ENCODE measurements at places on chromosomes 1 and 21.

DNA sequence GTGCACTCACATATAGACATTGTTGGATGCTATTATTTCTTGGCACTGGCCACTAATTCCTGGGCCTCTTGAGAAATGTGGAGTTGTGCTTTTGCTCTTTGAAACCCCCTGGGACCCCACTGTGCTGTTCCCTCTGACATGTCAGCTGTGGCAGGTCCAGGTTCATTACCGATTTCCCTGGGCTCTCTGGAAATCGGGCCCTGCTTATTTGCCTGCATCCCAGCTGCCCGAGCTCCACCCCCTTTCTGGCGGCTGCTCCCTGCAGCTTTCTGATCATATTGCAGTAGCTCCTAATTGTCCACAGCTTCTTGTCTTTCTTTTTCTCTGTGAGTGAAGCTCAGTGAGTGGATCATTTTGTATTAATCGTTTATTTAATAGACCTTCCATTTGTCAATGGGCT is 183.7 kb upstream of the FAM78B start:
- no peak for DNase-seq

- DNase-seq, result no peak
Observed at GRCh38 chr1:232872738-232873137, 67.5 kb downstream of the MAP10 start.

- DNase-seq, result no peak
Observed at GRCh38 chr1:42165511-42166210, 1.1 kb upstream of the GUCA2A start.

DNA sequence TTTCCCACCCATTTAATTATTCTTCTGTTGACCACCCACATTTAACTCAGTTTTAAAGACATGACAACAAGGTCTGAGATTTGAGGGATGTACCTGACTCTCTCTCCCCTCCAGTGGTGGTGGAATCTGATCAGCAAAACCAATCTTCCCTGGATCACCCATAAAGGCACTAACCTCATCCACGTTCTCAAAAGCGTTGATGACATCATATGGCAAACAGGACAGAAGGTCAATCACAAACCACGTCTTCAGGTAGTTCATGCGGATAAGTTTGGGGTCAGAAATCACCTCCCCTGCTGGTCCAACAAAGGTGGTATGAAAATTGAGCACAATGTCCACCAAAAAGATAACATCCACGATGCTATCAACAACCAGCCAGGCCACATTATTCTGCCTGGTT is 115.3 kb downstream of the KCNH1 start:
- DNase-seq, result no peak

GRCh38 chr21:22554690-22555316 is 1556.6 kb downstream of the NCAM2 start:
- DNase-seq, result no peak

DNA sequence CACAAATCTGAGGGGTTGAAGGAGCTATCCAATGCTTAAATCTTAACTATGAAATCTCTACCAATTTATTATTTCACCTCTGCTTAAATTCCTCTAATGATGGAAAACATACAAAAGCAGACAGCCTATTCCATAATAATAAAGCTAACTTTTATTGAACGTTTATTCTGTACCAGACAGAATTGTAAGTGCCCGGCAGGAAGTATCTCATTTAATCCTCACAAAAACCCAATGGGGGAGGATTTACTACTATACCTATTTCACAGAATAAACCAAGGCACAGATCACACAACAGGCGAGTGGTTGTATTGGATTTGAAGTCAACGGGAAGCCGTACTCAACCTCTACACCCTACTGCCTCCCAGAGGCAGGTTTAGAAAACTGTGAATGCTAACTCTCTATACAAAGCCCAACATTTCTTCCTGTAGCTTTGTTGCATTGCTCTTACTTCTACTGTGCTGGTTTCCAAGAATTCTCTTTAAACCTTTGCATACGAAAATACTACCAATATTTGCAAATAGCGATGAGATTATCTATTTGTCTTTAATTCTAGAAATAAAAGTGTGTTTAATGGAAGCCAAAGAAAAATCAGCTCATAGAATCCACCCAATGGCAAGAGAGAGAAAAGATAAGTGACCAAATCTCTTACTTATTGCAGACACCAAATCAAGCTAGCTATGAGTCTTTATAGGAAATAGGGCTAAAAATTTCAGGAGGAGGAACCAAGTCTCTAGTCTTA is 33.5 kb upstream of the C1orf53 start:
- DNase-seq, result no peak
